Cardiac atrium fibroblast (primary cell): ENCODE measurements at places on chromosomes 1 and 21. TPM values are rescaled to one million over a fixed set of nuclear protein-coding genes. Genes with fewer than 3 reads are reported as not detected.

The MCOLN3 gene
- not detected in 2 replicates for total RNA-seq

The A3GALT2 gene
- not detected in 2 replicates for total RNA-seq

The DCDC2B gene
- not detected in 2 replicates for total RNA-seq

The BCAR3 gene
- total RNA-seq: 44.8 and 45.7 TPM in 2 replicates

The PTGFRN gene
- total RNA-seq: 156 and 189 TPM in 2 replicates

The TAL1 gene
- total RNA-seq: 0.16 and 0.36 TPM in 2 replicates

The PCSK9 gene
- 1.3 and 7.5 TPM in 2 replicates for total RNA-seq

The SPRR2E gene
- total RNA-seq: not detected in 2 replicates

The LHX8 gene
- total RNA-seq: not detected in 2 replicates

The TLR5 gene
- under 0.01 and 0.16 TPM in 2 replicates for total RNA-seq

The TACSTD2 gene
- total RNA-seq: under 0.01 TPM in 1 of 2 replicates, not detected in the other

The BTBD19 gene
- 2.7 and 6.2 TPM in 2 replicates for total RNA-seq

The LY9 gene
- not detected in 2 replicates for total RNA-seq

The MYBPHL gene
- total RNA-seq: not detected in 2 replicates

The ANGPTL1 gene
- total RNA-seq: 16.1 and 26.6 TPM in 2 replicates

The EXO1 gene
- total RNA-seq: 2.2 and 5.2 TPM in 2 replicates

The KCND3 gene
- 2.9 and 3.6 TPM in 2 replicates for total RNA-seq

The DYNLT5 gene
- total RNA-seq: 1.5 TPM in 1 of 2 replicates, not detected in the other

The OR2L8 gene
- not detected in 2 replicates for total RNA-seq

The FBXO44 gene
- total RNA-seq: 3.6 and 8.3 TPM in 2 replicates

The KRTAP7-1 gene
- total RNA-seq: not detected in 2 replicates

The ELAVL4 gene
- not detected in 2 replicates for total RNA-seq

The OR2L2 gene
- total RNA-seq: not detected in 2 replicates

The MYOM3 gene
- total RNA-seq: not detected in 2 replicates

The NHLH1 gene
- not detected in 2 replicates for total RNA-seq

The PALMD gene
- 12.2 and 30.0 TPM in 2 replicates for total RNA-seq

The FAM72D gene
- not detected in 2 replicates for total RNA-seq
